ENCODE measurements at places on chromosomes 3 and 15.

DNA sequence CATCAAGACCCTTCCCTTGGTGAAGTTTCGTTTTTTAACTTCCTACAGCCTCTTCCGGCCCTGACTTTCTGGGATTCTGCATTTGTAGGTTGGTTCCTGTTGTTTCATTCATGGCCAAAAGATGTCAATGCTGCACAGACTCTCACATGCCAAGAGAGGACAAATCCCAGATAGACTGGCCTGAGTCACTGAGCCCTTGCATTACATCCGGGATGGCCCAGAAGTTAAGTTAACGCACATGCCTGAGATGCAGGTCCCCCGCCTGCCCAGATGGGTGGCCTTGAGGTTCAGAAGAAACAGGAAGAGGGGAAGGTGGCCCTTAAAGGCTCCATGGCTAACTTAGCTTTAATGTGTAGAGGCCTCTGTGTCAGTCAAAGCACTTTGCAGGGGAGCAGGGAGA, 51.6 kb upstream of the SRGAP3 start:
- DNase-seq = peak; percentile 20

GRCh38 chr15:85950101-85950500, 129.6 kb upstream of the AGBL1 start:
- DNase-seq = no peak

GRCh38 chr3:179149406-179149867, 1.3 kb downstream of the PIK3CA start:
- peak; percentile 36 for DNase-seq

DNA sequence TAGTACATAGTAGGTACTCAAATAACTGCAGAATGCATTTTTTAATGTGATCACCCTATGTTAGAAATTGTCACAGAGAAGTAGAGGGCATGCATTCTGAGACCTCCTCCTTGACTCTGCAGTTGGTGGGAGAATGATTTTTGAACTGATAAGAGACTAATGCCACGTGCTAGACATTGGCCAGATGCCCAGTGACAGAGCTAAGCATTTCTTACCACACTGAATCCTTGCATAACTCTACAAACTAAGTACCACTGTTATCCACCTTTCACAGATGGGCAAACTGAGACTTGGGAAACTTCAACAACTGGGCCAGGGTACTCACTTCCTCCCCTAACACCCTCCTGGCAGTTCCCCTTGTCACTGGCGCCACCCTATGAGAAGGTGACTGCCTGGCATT, 33.5 kb upstream of the SPATA12 start:
- DNase-seq = no peak

DNA sequence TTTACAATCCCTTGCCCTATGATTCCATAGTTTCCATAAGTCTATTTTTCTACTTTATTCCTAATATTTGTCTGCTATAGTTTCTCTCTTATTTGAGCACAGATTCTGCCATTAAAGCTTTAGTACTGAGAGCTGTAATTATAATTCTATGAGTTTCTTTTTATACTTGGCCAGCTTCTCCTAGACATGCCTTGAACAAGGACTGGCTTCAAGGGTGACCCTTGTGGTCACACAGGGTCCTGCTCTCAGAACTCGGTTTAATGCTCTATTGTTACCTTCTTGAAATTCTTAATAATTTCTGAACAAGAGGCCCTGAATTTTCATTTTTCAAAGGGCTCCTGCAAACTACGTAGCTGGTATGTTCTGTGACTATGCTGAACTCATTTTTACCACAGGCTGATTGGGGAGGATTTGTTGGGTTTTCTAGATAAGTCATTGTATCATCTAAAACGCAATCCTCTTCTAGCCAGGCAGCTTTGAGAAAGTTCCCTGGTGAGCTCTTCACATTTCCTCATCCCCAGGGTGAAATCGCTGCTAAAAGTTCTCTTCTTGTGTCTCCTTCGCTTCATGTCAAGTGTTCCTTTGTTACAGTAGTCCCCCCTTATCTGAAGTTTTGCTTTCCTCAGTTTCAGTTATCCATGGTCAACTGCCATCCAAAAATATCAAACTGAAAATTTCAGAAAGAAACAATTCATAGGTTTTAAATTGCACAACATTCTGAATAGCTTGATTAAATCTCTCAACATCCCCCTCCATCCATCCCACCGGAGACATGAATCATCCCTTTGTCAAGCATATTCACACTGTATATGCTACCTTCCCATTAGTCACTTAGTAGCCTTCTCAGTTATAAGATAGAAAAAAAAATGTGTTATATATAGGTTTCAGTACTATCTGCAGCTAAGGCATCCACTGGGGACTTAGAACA, 12.6 kb upstream of the PLCL2 start:
- no peak for DNase-seq

DNA sequence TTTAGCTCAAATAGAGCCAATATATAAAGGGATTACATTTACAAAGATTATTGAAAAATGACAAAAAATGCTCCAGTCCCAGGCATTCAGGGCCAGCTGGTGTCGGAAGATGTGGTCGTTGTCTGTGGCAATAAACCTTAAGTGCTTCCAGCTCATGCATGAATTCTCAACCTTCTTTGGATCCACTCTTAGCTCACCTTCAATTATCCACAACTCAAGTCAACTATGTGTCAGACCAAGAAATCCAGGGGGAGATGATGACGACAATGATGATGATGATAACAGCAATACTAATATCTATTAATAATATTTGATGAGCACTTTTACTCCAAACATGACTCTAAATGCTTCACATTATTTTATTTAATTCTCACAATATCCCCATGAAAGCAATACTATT, 53.6 kb upstream of the PXYLP1 start:
- DNase-seq = no peak

- no peak for DNase-seq
These were observed 206.4 kb downstream of the STAG1 start for GRCh38 chr3:136545664-136546268.
